ENCODE measurements at places on chromosomes 5 and 9.

- no peak for DNase-seq
Observed at GRCh38 chr9:93091453-93092081, 4.5 kb upstream of the CARD19 start.

DNA sequence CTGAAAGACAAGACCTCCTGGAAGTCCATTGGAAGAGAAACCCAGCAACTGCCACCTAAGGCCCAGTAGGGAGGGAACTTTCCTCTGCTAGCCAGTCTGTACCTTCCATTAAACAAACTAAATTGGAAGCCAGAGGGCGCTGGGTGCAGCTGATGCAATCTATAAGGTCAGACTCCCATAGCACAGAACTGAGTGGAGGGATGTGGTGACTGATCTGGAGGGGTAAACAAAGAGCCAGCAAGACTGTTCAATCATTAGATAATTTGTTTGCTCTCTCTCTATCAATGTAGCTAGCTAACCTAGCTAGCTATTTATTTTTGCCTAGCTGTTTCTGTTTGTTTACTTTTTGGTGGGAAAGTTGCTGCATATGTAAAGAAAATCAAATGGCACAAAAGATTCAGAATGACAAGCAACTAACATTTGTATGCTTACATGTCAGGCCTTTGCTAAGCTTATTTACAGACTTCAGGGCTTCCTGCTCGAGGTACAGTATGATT, 291.8 kb upstream of the DAB2 start:
- DNase-seq, result peak; percentile 10

- no peak for DNase-seq
Observed at GRCh38 chr5:172407822-172408221, 46.5 kb downstream of the SH3PXD2B start.

DNA sequence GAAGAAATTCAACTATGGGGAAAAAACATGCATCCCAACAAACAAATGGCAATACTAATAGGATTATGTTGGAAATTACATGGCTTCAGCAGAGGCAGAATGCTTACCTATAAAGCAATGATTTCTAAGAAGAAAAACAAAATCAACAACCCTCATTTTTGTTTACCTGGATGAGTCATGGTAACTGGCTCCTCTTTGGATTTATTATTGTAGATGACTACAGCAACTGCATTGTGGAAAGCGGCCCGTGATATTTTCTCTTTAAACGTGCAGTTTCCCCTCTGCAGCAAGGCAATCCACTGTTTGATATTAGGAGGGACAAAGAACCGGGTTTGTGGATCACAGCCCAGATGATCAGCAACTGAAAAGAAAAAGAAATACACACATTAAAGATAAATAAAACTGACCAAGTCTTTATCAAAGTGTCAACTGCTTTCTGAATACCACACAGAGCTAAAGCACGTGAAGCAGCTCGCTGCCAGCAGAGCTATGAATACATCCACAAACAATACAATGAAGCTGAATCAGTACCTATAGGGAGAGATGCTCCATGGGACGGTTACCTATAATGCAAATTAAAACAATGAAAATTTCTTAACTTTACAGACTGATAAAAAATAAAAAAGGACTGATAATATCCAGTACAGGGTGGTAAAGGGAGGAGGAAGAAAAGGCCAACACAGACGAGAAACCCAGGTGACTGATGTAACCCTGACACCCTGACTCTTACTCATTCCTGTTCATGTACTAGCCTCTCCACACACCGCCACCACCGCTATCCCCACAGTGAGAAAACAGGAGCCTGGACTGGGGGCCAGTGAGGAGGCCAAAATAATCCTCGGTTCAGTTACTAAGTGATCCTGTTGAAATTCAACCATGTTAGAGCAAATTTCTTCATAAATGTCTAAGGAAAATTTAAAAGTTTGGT, 31.0 kb downstream of the RNF130 start:
- DNase-seq, result no peak

- DNase-seq, result no peak
Observed at GRCh38 chr9:108618906-108619550, 236.8 kb downstream of the ACTL7B start.

DNA sequence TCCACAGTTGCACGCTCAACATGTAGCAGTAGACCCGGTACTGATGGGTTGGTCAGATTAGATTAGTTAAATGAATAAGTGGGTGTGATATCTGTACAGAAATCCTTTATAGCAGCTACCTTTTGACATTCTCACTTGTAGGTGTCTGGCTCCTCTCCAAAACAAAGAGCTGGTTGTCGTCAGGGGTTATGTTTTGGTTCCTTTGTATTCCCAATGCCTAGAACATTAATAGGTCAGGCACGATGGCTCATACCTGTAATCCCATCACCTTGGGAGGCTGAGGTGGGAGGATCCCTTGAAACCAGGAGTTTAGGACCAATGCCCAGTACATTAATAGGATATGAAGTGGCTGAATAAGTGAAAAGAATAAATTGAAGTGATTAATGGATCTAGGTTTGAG, 182.1 kb downstream of the SNCAIP start:
- DNase-seq, result no peak

DNA sequence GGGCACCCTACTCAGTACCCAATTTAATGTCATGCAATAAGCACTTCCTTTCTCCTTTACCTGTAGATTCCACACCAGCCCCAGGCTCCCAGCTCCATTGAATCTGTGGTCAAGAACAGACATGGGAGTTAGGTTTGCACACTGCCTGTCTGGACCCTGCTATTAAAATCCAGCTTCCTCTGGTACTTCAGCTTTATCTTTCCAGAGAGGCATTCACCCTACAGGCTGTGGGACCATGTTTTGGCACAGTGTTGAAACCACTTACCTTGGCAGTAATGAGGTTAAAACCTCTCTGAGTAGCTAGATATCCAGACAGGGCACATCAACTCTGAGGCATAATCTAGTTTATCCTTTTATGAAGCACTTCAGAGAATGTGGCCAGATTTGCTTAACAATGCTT, 191.5 kb upstream of the PCSK5 start:
- no peak for DNase-seq

DNA sequence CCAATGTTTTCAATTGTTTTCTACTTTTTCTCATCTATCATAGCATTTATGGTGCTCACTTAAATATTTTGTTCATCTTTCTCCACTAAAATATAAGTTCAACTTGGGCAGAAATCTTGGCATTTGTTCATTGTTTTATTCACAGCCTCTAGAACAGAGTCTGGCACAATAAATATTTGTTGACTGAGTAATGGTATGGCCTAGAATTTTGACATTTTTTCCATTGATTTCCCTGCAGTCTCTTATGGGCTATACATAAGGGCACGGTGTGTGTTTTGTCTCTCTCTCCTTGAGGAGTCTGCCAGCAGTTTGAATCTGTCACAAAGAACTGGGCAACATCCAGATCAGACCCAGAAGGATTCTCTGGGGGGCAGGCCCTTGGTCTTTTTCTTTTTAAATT, 379.7 kb downstream of the TMEM38B start:
- DNase-seq, result no peak

DNA sequence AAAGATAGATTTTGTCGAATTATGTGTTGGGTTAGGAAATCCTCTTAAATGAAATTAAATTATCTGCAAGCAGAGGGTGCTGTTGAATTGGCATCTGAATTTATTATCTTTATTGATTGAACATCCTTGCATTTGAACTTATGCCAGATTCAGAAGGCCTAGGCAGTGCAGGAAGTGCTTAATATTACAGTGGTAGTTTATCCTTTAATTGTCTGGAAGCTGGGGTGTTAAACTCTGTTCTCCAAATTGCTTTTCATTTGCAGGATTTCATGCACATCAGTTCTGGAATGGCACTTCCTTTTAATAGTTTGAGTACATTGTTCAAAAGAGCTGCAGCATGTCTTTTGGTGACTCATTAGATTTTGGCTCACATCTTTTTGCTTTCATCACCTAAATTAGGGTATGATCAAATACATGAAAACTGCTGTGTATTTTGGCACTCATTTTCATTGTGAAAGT, 186.3 kb downstream of the KDM4C start:
- DNase-seq, result no peak

DNA sequence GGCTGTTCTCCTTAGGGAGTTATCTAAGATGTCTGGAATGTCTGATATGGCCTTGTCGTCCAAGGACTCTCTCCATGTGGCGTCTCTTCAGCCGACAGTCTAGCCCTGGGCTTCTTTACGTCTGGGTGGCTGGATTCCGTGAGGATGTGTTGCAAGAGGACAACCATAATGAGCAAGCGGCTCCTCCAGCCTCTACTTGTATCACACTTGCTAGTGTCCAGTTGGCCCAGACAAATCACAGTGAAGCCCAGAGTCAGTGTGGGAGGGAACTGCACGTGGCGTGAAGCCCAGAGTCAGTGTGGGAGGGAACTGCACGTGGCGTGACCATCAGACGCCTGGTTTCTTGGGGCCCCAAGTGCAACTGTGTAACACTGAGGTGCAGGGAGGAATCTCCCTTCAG, 61.1 kb downstream of the COL23A1 start:
- no peak for DNase-seq
